ENCODE measurements at places on chromosomes 4 and X.

DNA sequence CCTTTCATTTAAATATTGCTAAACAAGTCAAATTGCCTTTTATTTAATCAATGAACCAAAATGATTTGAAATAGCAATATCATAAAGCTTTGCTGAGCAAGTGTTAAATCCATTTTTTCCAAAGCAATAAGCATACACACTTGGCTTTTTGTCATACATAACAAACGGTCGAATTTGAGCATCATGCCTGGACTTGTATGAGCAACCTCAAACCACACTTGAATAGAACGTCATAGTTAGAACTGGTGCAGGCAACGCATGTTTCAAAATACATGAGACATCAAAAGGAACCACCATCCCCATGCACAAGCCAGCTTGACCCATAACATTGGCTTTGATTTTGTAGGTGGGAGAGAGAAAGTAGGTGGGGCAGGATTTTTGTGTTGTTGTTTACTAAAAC, 812.3 kb upstream of the FRG1 start:
- DNase-seq: no peak

DNA sequence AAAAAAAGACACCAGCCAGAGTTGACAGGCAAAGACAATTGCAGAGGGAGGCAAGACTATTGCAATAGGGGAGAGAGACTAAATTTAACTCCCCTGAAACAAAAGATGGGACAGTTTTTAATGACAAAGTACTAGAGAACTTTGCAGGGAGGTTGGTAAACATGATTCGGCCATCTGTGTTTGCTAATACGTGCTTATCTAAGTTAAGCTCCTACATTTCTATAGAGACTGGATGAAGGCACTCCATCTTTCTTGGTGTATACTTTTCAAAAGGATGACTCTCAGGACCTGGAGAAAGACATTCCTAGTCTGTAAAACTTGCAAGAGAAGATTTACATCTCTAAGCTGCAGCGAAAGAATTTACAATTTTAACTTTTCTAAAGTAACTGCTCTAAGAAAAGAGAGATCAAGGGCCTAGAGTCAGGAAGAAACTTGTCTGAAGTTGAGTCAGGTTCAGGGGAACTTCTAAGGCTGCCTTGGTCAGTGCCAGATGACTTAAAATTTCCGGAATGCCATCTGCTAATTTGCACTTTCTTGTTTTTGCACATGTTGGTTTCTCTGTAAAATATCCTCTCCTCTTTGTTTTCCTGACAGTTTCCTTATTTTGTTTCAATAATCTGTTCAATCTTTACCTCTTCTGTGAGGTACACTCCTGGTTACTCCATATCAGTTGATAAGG, 10.6 kb downstream of the ADAM29 start:
- no peak for DNase-seq

DNA sequence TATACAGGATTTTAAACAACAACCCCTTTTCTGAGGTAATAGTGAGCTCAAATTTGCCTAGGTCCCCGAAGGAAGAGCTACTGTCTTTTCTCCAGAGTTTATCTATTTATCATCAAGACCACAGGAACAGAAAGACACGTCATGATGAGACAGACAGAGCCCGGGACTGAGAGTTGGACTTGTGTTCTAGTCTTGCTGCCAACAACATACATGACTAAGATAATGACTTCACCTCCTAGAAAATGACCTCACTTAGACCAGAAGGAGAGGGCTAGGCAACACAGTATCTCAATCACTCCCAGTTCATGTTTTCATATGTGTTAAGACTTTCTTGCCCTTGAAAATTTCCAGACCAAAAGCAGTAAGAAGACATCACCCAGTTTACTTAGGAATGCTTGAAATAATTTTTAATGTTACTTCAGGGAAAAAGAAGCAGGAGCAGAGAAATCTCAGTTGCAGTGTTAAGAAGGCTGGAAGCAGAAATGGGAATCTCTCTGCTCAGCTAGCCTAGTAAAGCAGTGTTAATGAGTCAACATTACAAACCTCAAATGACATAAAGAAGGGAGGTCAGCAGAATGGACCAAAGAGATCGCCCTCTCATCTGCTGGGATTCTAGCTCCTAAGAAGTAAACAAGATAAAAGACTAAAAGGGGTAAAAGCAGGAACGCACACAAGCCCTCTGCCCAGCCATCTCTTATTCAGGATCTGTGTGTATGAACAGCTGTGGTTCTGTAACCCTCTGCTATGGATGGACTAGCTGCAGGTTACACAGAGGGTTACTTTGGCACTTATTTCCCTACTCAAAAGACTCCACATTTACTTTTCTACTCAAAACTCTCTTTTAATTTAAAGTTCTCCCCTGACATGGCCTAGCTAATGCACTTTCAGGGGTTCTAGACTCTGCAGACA, 24.8 kb downstream of the PDGFC start:
- no peak for DNase-seq

DNA sequence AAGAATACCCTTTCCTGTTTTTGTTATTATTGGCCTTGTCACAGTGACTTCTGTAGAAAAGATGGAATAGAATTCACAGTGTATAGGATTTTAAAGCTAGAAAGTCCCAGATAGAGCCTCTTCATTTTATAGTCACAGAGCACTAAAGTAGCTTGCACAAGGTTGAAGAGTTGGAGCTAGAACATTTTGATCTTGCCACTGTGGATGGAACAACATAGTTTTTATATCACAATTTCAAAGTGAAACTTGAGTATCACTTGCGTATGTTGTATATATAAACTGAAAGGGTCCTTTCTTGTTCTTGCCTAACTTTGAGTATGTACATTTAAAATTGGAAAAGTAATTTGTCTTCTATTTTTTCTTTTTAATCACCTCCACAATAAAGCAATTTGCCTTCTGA, 2.7 kb downstream of the USO1 start:
- no peak for DNase-seq

GRCh38 chr4:53963781-53964180, 100.6 kb downstream of the CHIC2 start:
- no peak for DNase-seq

DNA sequence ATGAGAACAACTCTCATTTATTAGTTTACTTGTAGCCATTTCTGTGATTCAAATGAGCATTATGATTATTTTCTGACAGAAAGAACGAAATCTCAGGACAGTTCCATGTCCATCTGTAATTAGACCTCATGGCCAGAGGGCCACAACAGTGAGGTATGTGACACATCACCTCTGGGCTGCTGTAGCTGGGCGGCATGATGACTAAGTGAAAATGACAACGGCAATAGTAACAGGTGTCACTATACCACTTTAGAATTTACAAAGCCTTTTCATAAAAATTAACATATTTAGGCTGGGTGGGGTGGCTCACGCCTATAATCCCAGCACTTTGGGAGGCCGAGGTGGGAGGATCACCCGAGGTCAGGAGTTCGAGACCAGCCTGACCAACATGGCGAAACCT, 252.6 kb downstream of the CBR4 start:
- no peak for DNase-seq

GRCh38 chr4:165383591-165384073, 4.8 kb downstream of the CPE start:
- DNase-seq: no peak

GRCh38 chr4:75071317-75071716, 138.4 kb downstream of the PARM1 start:
- no peak for DNase-seq

DNA sequence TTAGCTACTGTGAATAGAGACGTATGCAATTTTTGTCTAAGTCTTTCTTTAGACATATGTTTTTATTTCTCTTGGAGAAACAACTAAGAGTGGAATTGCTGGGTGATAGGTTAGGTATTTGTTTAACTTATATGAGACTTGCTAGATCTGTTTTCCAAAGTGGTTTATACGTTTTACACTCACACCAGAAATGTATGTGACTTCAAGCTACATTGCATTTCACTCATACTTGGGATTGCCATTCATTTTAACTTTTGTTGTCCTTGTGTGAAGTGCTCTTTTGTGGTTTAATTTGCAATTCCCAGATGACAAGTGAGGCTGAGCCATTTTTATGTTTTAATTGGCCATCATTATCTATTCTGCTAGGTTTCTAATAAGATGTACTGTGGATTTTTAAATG, 817.2 kb downstream of the GLUD2 start:
- no peak for DNase-seq

DNA sequence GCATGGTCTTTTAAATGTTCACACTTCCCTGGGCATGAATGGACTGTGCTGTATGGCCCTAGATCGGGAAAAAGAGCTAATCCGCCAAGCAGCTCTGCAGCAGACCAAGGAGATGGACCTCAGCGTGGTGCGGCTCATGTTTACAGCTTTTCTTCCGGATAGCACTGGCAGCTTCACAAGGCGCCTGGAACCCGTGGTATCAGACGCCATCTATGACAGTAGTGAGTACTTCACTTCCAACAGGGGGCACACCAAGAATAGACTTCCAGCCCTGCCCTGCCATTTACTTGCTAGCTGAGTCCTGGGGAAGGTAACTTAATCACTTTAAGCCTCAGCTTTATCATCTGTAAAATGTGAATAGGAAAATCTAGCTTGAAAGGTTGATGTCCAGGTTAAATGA, 77.7 kb downstream of the NFKB1 start:
- DNase-seq: no peak

DNA sequence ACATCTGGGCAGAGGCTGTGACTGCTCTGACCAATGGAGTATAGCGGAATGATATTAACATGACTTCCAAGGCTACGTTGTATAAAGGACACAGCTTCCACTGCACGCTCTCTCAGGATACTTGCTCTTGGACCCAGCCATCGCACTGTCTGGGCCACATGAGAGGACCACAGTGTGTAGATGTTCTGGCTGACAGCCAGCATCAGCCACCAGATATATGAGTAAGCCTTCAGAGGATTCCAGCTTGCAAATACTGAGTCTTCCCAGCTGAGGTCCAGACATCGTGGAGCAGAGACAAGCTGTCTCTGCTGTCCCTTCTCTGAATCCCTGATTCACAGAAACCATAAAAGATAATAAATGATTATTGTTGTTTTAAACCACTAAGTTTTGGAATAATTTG, 146.8 kb upstream of the USP9X start:
- no peak for DNase-seq

- no peak for DNase-seq
These were observed 514.5 kb downstream of the INPP4B start for GRCh38 chr4:142331646-142332045.

DNA sequence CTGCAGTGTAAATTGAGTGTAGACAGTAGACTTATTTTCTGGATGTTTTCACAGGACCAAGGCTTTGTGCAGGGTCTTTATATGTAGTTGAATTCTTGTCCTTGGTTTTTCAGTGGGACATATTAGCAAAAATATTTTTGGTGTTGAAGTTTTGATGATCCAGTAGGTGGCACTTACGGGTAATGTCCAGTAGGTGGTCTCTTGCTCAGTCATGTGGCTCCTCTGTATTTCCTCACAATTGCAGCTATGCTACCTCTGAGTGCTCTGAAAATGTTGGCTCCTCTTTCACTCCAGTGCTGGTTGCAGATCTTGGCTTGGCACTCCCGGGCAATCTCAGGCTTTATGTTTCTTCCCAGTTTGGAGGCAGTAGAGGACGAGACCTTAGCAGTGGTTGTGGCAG, 419.8 kb upstream of the AMOT start:
- DNase-seq: no peak

GRCh38 chr4:69116645-69117321, 20.5 kb downstream of the UGT2B7 start:
- DNase-seq: no peak

DNA sequence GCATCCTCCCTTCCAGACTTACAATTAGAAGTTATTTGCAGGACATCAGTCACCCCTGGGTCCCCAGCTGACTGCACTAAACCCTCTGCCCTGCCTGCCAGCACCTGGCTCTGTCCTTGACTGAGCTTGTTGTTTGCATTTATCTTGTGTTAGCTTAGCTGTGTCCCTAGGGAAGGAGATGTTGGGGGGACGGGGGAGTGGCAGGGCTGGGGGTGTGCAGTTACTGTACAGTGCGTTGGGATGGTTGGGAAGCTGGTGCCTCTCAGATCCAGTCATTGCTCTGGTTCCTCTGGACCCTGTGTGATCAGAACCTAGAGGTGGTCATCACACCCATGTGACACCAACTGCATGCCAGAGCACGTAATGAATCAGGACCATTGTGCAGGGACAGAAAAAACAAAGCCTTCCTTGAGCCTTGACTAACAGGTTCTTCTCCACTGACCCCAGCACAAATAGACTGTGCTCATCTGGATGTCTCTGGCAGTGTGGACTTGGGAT, 32.7 kb upstream of the PROM1 start:
- DNase-seq: no peak

DNA sequence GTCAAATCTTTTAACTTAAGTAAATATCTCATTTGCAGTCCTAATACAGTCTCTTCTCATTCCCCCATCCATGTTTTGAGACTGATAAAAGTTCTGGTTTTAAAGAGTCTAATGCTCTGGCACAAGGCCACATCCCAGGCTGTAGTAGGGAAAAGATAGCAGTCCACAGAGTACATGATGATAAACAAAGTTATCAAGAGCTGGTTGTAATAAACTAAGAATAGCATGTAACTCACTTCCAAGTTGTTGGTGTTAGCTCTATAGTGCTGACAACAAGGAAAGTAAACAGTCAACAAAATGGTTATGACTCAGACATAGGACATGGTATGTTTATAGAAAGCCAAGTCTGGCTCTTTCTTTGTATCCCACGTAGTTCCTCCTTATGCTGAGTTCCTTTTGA, 21.8 kb upstream of the AREG start:
- no peak for DNase-seq

DNA sequence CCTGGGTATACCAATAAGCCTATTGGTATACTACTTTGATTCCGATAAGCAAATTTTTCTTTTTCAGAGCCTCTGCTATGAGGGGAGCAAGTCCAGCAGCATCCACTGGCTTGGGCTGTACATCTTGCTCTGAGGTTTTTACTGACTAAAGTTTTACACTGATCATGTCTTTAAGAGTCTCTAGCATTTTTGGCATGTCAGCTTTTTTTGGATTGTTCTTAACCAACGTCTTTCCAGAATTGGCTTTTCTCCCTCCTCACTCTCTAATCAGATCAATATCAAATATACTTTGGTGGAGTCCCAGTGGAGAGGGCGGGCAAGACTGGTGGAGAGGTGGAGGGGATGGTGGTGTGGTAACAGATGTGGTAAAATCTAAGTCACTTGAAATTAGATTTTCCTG, 196.8 kb downstream of the HEPH start:
- DNase-seq: no peak

DNA sequence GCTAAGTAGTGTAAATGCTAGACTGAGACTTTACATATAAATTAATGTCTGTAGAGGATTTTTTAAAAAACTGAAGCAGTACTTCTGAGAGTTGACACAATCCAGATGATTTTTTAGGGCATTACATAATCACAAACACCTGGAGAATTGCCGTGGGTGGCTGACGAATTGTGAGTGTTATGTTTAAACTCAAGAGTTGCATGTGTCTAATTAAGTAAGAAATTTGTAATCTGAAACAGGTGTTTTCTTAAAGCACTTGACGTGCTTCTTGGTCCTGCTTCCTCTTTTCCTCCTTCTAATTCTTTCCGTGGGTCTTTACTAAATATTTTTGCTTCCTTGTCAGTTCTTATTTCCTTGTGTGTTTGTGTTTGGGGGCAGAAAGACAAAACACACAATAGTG, 27.8 kb downstream of the PIR start:
- no peak for DNase-seq
